Stimulated activated CD8-positive, alpha-beta memory T cell treated with anti-CD3 and anti-CD28 coated beads, Interleukin-4, amount 100 ng/mL, for 1 hour (primary cell): ENCODE measurements at places on chromosomes 7 and 10.

DNA sequence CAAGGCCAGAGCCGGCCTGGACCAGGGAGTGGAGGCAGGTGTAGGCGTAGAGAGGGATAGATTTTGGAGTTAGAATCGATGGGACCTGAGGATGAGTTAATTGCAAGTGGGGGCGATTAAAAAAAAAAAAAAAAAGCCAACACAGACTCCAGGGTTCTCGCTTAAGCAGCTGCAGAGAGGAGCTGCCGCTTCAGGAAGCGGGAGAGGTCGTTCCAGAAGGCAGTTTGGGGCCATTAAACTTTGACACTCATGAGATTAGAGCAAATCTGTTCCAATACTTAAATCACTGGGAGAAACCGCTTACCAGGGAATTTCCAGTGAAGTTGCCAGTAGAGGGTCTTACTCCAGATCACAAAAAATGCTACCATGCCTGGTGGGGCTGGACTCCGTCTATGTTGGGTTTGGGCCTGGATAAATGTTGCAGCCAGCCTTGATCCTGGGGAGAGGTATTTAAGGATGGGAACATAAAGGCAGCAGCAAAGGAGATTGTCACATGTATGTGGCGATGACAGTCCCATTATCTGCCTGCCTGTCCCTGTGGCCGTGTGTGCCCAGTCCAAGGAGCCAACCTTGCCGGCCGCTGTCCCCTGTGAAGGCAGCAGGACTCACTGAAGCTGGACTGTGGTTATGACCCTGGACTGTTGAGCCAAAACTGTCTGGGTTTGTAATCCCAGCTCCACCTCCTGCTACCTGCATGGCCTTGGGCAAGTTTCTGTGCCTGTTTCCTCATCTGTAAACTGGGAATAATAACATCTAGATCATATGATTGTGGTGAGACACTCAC is 23.9 kb upstream of the GRID1 start:
- no peak for DNase-seq

GRCh38 chr10:62652114-62652513 is 152.4 kb upstream of the ADO start:
- no peak for DNase-seq

DNA sequence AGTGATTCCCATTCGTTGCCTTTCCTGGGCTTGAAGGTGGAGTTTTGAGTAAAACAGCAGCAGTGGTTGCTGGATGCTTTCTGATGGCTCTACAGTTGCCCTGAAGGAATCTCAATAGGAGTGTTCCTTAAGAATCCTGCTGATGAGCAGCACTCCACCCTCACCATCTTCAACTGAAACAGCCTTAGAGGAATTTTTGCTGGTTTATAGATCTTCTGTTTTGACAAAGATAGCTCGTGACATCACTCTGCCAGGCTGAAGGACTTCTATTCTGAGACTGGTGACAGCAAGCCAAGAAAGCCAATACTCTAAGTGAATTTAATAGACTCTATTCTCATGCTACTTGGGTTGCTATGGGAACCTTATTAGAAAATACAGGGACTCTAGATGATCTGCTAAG is 1014.7 kb downstream of the NRG3 start:
- no peak for DNase-seq

- no peak for DNase-seq
These were observed 244.0 kb downstream of the SKAP2 start for GRCh38 chr7:26620352-26620751.

DNA sequence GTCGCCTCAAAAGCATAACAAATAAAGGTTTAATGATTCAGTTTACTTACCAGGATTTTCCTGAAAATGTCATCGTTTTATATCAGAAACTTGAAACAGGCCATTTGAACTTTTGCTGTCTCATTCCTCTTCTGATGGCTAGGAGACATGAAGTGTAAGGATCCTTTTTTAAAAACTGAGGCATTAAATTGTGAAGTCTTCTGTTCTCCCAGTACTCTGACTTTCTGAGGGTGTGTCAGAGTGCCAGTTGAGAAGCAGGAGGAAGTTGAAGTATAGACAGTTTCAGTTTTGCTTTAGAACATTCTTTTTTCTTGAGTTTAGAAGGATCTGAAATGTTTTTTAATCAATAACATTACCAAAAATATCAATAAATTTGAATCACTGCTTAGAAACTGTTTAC is at the start of gene SAMD9L:
TSS of gene SAMD9L (minus strand) at position 242 of the 400 bp plus-strand sequence. CDS start 12,414 bp downstream, outside the sequence.
- DNase-seq = no peak

GRCh38 chr7:141484907-141485306 is 66.3 kb upstream of the AGK start:
- DNase-seq = no peak

DNA sequence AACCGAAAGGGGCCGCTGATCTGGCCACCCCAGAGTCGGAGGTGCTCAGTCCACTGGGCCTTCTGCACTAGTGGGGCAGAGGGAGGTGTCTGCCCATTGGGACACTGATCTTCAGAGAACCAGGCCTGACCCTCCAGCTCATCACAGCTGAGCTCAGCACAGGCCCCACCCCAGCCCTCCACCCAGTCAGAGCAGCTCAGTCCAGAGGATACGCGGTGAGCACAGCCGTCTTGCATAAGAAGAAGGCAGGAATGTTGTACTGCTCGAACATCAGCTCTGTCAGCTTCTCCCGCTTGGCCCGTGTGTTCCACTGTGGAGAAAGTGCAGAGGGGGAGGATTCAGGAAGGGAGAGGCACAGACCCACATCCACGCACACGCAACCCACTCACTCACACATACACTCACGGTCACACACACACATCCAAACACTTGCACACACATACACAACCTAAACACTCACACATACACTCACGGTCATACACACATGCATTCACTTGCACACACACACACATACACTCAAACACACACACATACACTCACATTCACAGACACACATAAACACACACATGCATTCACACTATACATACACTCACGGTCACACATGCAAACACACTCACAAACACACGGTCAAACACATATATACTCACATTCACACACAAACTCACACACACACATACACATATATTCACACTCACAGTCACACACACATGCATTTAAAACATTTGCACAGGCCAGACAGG is 6.3 kb downstream of the ACTL6B start:
- DNase-seq = no peak

DNA sequence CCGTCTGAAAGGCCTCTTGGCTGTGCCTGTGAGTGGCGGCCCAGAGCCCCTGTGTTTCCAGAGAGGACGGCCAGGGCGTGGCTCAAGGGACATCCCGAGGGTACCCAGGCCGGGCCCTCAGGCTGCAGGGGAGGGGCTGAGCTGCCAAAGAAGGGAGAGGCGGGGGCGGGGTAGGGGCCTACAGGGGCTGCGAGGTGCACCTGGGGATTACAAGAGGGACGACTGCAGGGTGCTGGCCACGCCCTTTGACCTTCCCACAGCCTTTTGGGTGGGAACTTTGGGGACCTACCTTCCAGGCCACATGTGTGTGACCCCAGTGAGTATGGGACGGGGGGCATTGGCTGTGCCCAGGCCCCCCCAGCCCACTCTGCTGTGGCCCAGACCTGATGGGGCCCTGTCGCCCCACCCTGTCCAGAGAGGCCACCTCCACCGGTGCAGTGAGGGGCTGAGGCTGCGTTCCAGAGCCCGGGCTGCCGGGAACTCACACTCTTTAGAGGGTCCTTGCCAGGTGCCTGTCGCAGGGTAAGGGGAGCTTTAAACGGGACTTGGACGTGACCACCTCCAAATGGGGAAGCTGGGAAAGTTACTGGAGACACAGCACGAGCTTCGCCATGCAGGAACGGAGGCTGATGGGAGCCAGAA is 19.0 kb upstream of the NKX6-2 start:
- DNase-seq = no peak

DNA sequence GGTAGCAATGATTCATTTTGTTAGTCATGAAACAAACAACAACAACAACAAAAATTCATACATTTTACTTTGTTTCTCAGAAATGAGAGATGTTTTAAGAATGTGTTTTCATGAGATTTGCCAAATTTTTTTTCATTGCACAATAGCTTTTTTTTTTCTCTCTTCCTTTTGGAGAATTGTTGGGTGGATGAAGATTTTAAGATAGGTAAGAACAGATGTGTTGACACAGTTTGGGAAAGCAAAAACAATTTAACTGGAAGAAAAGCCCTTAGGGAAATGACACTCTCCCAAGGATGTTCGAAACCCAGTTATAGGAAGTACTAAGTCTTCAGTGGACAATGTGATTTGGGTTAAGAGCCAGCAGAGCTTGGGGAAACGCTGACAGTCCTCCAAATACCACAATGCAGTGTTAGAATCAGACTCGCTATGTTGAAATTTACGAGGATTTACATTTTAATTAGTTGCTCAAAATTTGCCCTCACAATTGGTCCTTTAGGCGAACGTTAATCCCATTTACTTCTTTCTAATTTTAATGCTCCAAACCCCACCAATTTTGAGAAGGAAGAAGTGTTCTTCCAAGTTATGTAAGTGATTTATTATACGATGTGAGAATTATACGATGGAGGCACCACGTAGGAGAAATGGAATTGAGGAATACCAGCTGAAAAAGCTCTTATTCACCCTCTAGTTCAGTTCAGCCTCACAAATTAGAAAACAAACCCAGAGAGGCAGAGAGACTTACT is 61.2 kb downstream of the HHEX start:
- DNase-seq = no peak

- DNase-seq = no peak
These were observed 427.8 kb upstream of the ZMIZ1 start for GRCh38 chr10:78640796-78641636.

- no peak for DNase-seq
These were observed 11.2 kb downstream of the CTBP2 start for GRCh38 chr10:125149036-125149679.

- no peak for DNase-seq
These were observed 185.0 kb downstream of the BICC1 start for GRCh38 chr10:58697691-58698090.

DNA sequence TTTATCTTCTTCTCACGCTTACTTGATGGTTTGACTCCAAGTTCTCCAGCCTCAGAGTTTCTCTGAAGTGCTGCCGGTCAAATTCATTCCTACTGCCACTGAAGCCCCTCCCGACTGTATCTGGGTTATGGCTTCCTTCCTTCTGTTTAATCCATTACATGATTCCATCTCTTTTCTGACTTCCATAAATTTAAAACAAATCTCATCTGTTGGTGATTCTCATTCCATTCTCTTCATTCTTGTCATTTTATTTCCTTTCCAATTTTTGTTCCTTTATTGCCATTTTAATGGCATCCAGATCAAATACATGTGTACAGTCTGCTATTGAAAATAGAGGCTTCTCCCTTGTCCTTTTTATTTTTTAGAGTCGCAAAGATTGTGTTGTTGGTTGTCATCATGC is 25.4 kb upstream of the HIBADH start:
- no peak for DNase-seq

- DNase-seq = no peak
These were observed 647.9 kb downstream of the CNTNAP2 start for GRCh38 chr7:146764458-146764857.

- DNase-seq = no peak
These were observed 74.1 kb downstream of the CRPPA start for GRCh38 chr7:16347066-16347826.

- no peak for DNase-seq
These were observed 40.8 kb upstream of the PRSS58 start for GRCh38 chr7:142298627-142299026.

- no peak for DNase-seq
These were observed 257.8 kb downstream of the COBL start for GRCh38 chr7:51058764-51059163.

DNA sequence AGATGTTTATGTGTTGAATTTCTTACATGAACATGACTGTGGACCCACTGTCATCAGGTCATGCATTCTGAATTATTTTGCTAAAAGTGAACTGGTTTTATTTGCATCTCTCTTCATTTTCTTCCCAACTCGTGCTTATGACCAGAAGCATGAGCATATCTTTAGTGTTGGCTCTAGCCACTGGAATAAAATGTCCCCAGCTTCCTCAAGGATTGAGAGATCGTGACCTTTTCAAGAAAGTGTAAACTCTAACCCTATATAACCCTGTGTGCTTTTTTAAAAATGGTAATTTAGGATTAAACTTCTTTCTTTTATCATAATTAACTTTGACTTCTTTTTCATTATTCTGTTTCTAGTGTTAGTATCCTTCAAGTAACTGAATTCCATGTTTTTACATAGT is 55.5 kb downstream of the VTI1A start:
- no peak for DNase-seq

GRCh38 chr10:21522631-21523406 is 2.7 kb downstream of the SKIDA1 start:
- no peak for DNase-seq

DNA sequence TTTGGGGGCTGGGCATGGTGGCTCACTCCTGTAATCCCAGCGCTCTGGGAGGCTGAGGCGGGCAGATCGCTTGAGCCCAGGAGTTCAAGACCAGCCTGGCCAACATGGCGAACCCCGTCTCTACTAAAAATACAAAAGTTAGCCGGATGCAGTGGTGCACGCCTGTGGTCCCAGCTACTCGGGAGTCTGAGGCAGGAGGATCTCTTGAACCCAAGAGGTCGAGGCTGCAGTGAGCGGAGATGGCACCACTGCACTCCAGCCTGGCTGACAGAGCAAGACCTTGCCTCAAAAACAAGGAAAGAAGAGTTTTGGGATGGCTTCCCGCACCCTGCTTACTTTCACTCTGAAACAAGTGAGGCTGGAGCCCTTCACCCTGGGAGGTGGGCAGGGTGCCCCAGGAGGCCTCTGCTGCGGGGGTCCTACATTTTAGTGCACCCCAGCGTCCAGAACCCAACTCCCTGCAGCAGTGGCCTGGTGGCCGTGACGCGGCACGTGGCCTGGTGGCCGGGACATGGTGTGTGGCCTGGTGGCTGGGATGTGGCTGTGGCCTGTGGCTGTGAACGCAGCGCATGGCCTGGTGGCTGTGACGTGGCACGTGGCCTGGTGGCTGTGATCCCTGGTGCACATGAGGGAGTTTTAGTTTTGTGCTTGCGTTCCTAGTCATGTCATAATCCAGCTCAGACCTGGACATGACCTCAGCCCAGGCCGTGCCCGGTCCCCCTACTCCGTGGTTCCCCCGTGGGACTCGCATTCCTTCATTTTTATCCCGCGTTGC is 9.3 kb downstream of the KNDC1 start:
- DNase-seq = no peak

- DNase-seq = no peak
These were observed 216.4 kb upstream of the LRGUK start for GRCh38 chr7:133910761-133911160.

DNA sequence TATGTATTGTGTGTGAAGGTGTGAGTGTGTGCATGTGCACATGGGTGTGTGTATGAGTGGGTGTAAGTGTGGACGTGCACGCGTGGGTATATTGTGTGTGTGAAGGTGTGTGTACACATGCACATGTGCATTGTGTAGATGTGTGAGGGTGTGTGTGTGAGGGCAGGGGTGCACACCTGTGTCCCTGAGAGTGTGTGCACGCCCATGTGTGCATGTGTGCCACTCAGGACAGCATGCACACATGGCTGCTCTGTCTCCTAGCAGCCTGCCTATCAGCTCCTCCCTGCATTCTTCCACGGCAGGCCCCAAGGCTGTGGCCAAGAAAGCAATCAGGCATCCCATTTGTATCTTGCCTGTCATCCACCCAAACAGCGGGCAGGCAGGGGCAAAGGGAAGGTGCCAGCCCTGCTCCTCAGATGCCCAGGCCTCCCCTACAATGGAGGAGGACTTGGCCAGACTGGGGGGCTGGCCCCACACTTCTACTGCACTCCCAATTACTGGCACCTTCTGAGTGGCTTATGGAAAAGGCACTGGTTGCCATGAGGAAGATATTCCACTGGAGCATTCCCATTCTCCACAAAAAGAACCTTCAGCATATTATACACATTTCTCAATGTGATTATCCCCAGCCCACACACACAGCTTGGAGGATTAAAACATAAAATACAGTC is 380.4 kb upstream of the ZMIZ1 start:
- DNase-seq = no peak

- DNase-seq = no peak
These were observed 130.3 kb downstream of the DIP2C start for GRCh38 chr10:558891-559766.

- no peak for DNase-seq
These were observed 16.7 kb downstream of the TRIM56 start for GRCh38 chr7:101102026-101102425.
